ENCODE measurements at places on chromosomes 3 and 15.

DNA sequence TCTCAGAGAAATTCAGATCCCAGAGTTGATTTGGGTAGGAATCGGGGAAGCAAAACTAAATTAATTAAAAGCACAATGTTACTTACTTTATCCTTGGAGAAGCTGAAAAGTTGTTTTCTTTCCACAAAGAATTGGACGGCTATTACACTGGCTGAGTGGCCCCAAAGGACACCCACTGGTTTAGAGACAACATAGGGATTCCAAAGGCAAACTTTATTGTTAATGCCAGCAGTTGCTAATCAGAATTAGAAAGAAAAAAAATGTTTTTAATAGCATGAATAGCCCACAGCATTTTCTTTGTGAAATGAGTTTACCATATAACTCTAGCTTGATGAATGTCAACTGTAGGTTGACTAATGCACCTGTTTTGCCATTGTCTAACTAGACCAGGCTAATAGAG, 51.7 kb downstream of the WDR49 start:
- DNase-seq: no peak

DNA sequence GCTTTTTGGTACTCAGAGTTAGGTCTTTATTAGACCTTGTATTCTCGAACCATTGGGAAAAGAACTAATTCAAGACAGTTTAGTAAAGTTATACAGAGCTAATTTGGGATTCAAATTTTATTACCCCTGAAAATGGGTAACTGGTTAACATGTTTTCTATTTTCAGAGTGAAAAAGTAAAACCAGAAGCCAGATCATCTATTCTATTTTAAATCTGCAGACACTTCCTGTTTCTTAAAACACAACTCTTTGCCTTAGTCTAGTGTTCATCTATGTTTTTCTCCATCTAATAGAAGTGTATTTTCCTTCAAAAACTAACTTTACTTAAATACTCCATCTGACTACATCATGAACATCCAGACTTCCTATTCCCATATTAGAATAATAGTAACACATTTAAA, 113.4 kb downstream of the CCNL1 start:
- DNase-seq: no peak

DNA sequence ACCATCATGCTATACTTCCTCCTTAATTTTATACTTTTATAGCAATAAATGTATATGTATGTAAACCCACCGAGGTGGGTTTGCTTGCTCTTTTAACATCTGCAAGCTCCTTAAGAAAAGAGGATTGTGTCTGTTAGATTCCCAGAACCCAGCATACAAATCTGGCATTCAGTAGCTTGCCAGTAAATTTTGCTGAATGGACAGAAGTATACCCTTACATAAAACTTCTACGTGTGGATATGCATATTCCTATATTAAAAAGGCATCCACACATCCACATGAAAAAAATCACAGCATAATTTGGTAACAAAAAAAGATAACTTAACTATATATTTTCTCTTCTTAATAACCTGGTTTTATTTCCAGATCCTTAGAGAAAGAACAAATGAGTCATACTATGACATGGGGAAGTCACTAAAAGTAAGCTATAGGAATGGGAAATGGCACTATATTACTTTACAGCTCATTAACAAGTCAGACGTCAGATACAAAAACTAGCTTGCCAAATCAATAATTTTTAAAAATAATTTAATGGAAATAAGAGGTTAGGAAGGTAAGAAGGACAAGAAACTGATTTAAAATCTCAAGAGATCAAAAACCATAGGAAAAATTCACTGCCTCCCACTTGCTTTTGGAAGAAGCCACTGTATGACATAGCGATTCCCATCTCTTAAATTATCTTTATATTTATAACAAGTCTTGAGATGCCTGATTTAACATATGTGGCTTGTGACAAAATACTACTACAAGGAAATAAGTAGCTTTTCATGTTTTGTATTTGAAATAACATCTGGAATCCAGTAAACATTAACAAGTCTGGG, 68.7 kb downstream of the SUMF1 start:
- no peak for DNase-seq

GRCh38 chr15:58532126-58532525, 100.3 kb downstream of the LIPC start:
- DNase-seq: no peak

GRCh38 chr15:79078763-79079410, 11.7 kb downstream of the RASGRF1 start:
- DNase-seq: no peak

DNA sequence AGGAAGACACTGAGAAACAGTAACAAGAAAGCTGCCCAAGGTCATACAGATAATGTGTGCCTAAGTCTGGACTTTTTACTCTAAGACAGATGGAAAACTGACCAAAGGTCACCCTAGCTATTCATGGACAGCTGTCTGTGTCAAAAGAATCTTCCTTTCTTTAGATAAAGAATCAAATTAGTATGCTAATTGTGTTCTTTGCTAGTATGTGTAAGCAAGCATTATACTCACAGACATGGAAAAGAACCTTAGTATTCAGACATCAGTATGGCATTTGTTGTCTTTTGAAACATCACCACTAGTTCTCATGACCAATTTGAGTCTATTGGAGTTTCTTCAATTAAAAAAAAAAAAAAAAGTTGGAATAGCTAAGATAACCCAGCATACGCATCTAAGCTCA, 91.8 kb upstream of the SOX2 start:
- DNase-seq: no peak

- no peak for DNase-seq
These were observed 75.5 kb upstream of the IQSEC1 start for GRCh38 chr3:13148561-13149329.

DNA sequence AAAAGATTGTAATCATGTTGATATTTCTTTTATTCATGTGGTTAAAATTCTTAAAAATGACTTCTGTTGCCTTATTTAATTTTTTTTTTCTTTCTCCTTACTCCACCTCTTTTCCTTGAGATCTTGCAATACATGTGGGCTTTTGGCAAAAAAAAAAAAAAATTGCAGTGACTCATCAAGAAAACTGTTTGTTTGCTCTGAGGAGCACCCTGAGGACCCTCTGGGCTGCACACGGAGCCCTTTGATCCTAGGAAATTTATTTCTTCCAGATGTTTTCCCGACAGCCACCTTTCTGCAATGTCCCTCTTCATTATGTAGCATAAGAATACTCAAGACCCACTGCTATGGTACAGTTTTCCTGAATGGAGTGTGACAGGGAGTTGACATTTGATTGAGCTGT, 371.7 kb downstream of the ZBTB20 start:
- DNase-seq: no peak

DNA sequence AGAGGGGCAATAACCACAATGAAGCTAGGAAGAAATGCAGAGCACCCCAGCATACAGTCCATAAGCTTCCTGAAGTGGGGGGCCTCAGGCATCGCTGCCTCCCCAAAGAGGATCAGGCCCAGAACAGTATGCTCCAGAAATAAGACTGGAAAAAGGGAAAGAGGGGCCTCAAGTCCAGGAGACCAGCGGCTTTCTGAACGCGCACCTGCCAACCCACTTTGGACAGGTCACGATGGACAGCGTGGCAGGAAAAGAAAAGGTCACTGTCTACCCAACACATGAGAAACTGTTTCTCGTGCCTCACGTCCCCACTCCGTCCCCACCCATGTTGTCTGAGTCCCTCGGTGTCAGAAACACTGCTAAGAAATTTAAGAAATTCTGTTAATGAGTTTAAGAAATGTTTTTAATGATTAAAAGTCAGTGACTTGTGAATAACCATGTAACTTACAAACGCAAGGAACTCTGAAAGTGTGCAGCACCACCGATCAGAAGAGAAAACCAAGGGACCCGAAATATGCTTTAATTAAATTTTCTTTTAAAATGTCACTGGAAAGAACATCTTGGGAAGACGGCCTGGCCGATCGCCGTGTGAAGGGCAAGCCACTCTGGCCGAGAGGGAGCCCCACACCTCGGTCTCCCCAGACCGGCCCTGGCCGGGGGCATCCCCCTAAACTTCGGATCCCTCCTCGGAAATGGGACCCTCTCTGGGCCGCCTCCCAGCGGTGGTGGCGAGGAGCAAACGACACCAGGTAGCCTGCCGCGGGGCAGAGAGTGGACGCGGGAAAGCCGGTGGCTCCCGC, 1.7 kb upstream of the PPARG start:
- DNase-seq: no peak

- DNase-seq: no peak
These were observed 209.8 kb downstream of the TNIK start for GRCh38 chr3:171250444-171250843.

- DNase-seq: peak; percentile 63
These were observed 4.2 kb downstream of the SEMA3B start for GRCh38 chr3:50272911-50273688.

DNA sequence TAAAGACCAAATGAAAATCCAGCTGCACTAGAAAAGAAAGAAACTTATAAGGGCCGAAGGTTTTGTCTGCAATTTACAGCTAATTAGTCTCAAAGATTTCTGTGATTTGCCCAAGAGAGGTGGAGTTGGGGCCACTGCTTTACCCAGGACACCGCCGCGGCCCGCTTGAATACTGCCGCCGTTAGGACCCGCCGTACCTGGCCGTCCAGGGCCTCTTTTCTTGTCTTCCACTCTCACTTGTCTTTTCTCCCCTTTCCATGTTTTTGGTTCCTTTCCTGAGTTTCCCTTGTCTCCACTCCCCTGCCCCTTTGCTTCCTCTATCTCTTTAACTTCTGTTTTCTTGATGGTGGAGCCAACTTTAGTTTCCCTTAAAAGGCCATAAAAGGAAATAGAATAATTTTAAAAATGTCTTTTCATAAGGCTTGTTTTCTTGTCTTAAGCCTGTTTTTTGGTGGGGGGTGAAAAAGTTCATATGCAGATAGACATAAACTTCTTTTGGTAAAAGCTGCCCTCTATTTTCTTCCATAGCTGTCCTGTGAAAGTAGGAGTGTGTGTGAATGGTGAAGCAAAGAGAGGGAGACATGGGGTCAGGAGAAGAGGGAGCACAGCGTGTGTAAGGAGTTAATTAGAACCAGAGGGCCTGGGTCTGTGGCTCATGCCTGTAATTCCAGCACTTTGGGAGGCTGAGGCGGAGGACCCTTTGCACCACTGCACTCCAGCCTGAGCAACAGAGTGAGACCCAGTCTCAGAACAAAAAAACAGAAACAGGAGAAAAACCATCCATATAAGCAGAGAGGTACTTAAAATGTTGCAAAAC, 16.0 kb upstream of the CCNL1 start:
- DNase-seq: no peak

- DNase-seq: no peak
These were observed 52.6 kb downstream of the SLC12A6 start for GRCh38 chr15:34284937-34285336.

GRCh38 chr3:38136393-38136776, 542 bp downstream of the ACAA1 start:
- DNase-seq: no peak

DNA sequence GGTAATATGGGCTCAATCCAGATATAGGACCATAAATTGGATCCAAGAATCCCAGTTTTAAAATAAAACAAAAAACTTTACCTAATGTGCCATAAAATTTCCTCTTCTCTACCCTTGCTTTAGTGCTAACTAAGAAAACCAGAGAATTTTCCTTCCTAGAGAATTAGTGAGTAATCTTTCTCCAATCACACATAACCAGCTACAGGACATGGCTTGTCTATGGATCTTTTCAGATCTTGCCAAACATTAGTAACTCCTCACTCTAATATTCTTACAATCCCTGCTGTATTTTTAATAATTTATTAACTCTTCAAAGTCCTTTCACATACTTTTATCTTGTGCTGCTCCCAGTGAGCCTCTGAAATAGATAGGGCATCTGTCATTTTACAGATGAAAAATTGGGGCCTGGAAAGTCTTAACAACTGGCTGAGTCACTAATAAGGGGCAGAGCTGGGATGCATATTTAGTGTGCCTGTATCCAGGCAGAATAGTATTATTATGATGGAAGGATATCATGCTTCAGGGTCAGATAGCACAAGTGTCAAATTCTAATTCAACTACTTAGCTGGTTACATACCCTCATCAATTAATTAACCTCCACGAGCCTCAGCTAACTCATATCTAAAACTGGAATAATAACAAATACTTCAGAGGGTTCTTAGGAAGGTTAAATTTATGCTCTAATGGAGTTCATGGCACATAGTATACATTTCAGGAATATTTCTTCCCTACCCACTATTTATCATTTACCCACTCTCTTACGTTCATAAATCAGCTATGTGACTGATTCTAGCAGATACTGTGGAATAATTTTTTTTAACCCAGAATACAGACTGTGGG, 5.6 kb downstream of the ZBED2 start:
- no peak for DNase-seq

GRCh38 chr3:158652463-158652862, 8.1 kb downstream of the GFM1 start:
- no peak for DNase-seq

- no peak for DNase-seq
These were observed 23.9 kb upstream of the LOXL1 start for GRCh38 chr15:73902121-73903020.

GRCh38 chr3:54628888-54629441, 298.9 kb downstream of the LRTM1 start:
- DNase-seq: no peak

- DNase-seq: no peak
These were observed 7.9 kb upstream of the PXYLP1 start for GRCh38 chr3:141223673-141224166.

- DNase-seq: no peak
These were observed 71.5 kb downstream of the FOXP1 start for GRCh38 chr3:71512000-71512399.

DNA sequence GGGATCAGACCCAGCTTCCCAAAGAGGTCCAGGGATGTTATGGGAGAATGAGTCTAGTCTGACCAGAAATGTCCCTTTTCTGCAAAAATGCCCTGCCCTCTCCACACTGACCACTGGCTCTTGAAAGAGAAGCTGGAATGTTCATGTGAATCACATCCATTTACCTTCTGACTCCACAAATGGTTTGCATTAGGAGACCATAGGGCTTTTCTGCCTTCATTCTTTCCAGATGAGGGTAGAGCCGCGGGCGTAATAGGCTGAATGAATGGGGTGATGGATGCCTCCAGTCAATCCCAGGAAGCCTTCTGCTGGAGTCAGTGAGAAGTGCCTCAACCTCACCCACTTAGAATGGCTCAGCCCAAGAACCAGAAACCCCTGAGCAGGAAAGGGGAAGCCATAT, 47.2 kb upstream of the IREB2 start:
- DNase-seq: no peak

DNA sequence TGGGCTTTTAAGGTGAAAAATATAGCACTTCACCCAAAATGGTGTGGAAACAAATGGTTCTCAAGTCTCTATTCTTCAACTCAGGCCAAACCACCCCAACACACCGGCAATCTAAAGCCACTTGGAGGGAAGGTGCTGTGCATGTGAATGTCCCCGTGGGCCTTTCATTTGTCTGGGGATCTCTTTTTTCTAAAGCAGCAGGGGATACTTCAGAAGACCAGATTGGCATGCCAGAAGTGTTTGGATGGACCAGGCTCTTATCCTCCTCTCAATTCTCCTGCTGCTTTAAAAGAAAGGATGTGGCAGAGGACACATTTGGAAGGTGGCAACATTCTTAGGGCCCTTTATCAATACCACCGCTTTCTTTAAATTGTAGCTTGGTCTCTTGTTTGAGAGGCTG, 193.1 kb downstream of the MEIS2 start:
- no peak for DNase-seq

DNA sequence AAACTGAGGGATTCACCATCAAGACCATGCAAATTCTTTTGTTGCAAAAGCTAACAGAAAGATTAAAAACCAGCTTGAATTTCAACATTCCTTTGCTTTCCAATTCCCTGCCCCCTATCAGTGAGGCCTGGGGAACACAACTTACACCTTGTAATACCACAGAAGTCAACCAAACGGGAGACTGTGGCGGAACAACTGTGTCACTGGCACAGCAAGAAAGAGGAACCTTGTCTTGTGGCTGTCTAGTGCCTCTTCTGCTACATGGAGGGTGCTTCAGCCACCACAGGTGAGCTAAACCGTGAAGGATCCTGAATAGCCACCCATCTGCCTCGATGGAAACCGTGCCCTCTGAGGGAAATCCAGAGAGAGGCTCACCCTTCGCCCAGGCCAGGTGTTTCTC, 11.4 kb downstream of the CCDC12 start:
- no peak for DNase-seq
